Brain microvascular endothelial cell (primary cell): ENCODE measurements at places on chromosomes 16 and 17.

- no peak for DNase-seq
Measured at GRCh38 chr17:8496081-8496480, 60.4 kb downstream of the NDEL1 start.

- no peak for DNase-seq
Measured at GRCh38 chr17:80949451-80950421, 41.9 kb upstream of the CHMP6 start.

- no peak for DNase-seq
Measured at GRCh38 chr16:47037396-47037745, 63.9 kb upstream of the DNAJA2 start.

DNA sequence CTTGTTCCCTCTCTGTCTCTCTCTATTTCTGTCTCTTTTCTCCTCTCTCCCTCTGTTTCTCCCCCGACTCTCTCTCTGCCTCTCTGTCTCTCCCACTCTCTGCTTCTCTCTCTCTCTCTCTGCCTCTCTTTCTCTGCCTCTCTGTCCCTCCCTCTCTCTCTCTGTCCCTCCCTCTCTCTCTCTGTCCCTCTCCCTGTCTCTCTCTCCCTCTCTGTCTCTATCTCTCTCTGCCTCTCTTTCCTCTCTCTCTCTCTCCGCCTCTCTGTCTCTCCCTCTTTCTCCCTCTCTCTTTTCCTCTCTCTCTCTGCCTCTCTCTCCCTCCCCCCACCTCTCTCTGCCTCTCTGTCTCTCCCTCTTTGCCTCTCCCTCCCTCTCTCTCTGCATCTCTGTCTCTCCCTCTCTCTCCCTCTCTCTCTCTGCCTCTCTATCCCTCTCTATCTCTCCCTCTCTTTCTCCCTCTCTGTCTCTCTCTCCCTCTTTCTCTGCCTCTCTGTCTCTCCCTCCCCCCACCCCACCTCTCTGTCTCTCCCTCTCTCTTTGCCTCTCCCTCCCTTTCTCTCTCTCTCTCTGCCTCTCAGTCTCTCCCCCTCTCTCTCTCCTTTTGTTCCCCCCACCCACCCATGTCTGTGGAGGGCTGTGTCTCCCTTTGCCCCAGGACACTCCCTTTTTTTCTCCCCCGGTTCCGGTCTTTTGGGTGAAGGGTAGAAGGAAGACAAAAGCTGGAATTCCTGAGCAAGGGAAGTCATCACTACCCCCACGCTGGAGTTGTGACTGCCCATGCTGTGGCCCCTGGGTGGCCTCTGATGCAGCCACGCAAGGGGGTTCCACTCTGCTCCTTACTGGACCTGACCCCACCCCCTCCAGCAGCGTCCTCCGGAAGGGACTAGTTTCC, 27.1 kb upstream of the MGAT5B start:
- no peak for DNase-seq

- no peak for DNase-seq
Measured at GRCh38 chr16:84421938-84422220, 53.5 kb downstream of the ATP2C2 start.

DNA sequence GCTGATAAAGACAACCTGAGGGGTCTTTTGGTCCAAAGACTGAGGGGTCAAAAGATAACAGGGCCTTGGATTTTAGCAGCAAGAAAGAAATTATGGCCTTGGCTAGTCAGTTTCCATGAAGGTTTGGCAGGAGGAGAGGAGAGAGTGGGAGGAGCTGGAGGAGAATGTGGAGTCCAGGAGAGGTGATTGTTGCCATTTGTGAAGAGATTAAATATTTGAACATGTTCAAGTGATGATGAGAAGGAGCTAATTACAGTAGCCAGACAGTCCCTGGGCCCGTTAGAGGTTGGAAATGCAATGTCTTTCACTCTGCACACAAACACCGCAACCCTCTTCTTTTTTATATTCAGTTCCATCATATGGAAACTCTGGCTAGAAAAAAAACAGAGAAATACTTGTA, 68.6 kb downstream of the TNRC6C start:
- DNase-seq = no peak

GRCh38 chr17:83155128-83156121, 76.0 kb downstream of the METRNL start:
- peak; percentile 68 for DNase-seq

GRCh38 chr17:75840799-75841164, 3.4 kb downstream of the UNC13D start:
- DNase-seq = no peak

GRCh38 chr17:64154313-64154695, 24.4 kb upstream of the ERN1 start:
- no peak for DNase-seq

GRCh38 chr16:86977076-86977676, 340.0 kb downstream of the C16orf95 start:
- no peak for DNase-seq
